ENCODE measurements at places on chromosomes 6 and 20. TPM values are rescaled to one million over a fixed set of nuclear protein-coding genes. Genes with fewer than 3 reads are reported as not detected.

The RRAGD gene
- 53.6 TPM for total RNA-seq

The ZMYND8 gene
- total RNA-seq = 21.9 TPM

The LAMA2 gene
- 73.8 TPM for total RNA-seq

The YWHAB gene
- 73.5 TPM for total RNA-seq

The ASIP gene
- not detected for total RNA-seq

The TPD52L1 gene
- total RNA-seq = 113 TPM

The FHL5 gene
- total RNA-seq = 11.6 TPM

The CST5 gene
- total RNA-seq = not detected

The KIAA0408 gene
- total RNA-seq = 35.6 TPM

The SOX4 gene
- total RNA-seq = 0.95 TPM

The ADAM33 gene
- 3.1 TPM for total RNA-seq

The LY6G6D gene
- not detected for total RNA-seq
